Placental pericyte (primary cell): ENCODE measurements at places on chromosomes 11 and 22. TPM values are rescaled to one million over a fixed set of nuclear protein-coding genes. Genes with fewer than 3 reads are reported as not detected.

B4GAT1 gene
- total RNA-seq = 28.8 and 30.0 TPM in 2 replicates

OPCML gene
- 0.14 TPM in 1 of 2 replicates, not detected in the other for total RNA-seq

MGAT3 gene
- 0.57 and 1.1 TPM in 2 replicates for total RNA-seq

NPAS4 gene
- not detected in 2 replicates for total RNA-seq

OR4D5 gene
- total RNA-seq = not detected in 2 replicates

PIWIL4 gene
- total RNA-seq = 1.3 and 6.0 TPM in 2 replicates

CABP7 gene
- total RNA-seq = not detected in 2 replicates

DCHS1 gene
- total RNA-seq = 21.0 and 44.0 TPM in 2 replicates

MYBPC3 gene
- not detected in 2 replicates for total RNA-seq

MAPK8IP2 gene
- total RNA-seq = 0.14 and 1.5 TPM in 2 replicates

RBMXL2 gene
- not detected in 2 replicates for total RNA-seq

CHRM1 gene
- not detected in 2 replicates for total RNA-seq

OR8G5 gene
- not detected in 2 replicates for total RNA-seq

OR10A2 gene
- total RNA-seq = not detected in 2 replicates

OR4A16 gene
- not detected in 2 replicates for total RNA-seq

TOM1 gene
- total RNA-seq = 75.2 and 269 TPM in 2 replicates

GAB4 gene
- total RNA-seq = not detected in 2 replicates

DRD2 gene
- 0.14 and 0.22 TPM in 2 replicates for total RNA-seq

ANGPTL5 gene
- total RNA-seq = not detected in 2 replicates

PLEKHB1 gene
- total RNA-seq = not detected in 2 replicates

OR4C12 gene
- not detected in 2 replicates for total RNA-seq

TTC9C gene
- total RNA-seq = 39.8 and 49.1 TPM in 2 replicates

SBF1 gene
- total RNA-seq = 110 TPM in 2 replicates

OR2AG1 gene
- total RNA-seq = not detected in 2 replicates

ASPHD2 gene
- total RNA-seq = 0.66 and 0.86 TPM in 2 replicates

GAS2L1 gene
- 9.4 and 42.7 TPM in 2 replicates for total RNA-seq

LRP5 gene
- 21.2 and 70.9 TPM in 2 replicates for total RNA-seq

PHOX2A gene
- total RNA-seq = not detected in 2 replicates

OR2D2 gene
- 0.22 and 1.4 TPM in 2 replicates for total RNA-seq

KDM4E gene
- not detected in 2 replicates for total RNA-seq

SCUBE2 gene
- total RNA-seq = 0.86 and 2.6 TPM in 2 replicates

DDTL gene
- 1.0 and 1.1 TPM in 2 replicates for total RNA-seq

CFAP300 gene
- 2.9 and 5.9 TPM in 2 replicates for total RNA-seq

ADM2 gene
- total RNA-seq = 2.7 and 13.3 TPM in 2 replicates

MAJIN gene
- total RNA-seq = not detected in 2 replicates

KLHL35 gene
- total RNA-seq = 2.4 and 4.6 TPM in 2 replicates

DDIAS gene
- total RNA-seq = under 0.01 and 13.3 TPM in 2 replicates

CRYAB gene
- total RNA-seq = 0.66 and 2.4 TPM in 2 replicates

SESN3 gene
- 0.72 and 1.1 TPM in 2 replicates for total RNA-seq

TTLL1 gene
- total RNA-seq = 5.3 and 12.0 TPM in 2 replicates

PDGFD gene
- total RNA-seq = 1.7 and 5.3 TPM in 2 replicates

NRXN2 gene
- total RNA-seq = 0.44 and 8.4 TPM in 2 replicates

SAAL1 gene
- 6.6 and 19.3 TPM in 2 replicates for total RNA-seq

PHLDA2 gene
- 15.3 and 33.4 TPM in 2 replicates for total RNA-seq

C11orf42 gene
- total RNA-seq = not detected in 2 replicates

ZDHHC13 gene
- total RNA-seq = 9.6 and 19.0 TPM in 2 replicates

MUC5AC gene
- total RNA-seq = not detected in 2 replicates

SLC22A9 gene
- not detected in 2 replicates for total RNA-seq

BRMS1 gene
- total RNA-seq = 70.5 and 75.3 TPM in 2 replicates

GRIK4 gene
- 0.22 and 0.29 TPM in 2 replicates for total RNA-seq

IGLL1 gene
- not detected in 2 replicates for total RNA-seq

TRIM49 gene
- not detected in 2 replicates for total RNA-seq

MOGAT2 gene
- total RNA-seq = not detected in 2 replicates

MMP10 gene
- total RNA-seq = 0.22 and 22.3 TPM in 2 replicates

VPS51 gene
- 186 and 248 TPM in 2 replicates for total RNA-seq

SCO2 gene
- 3.7 and 4.9 TPM in 2 replicates for total RNA-seq
